ENCODE measurements at places on chromosomes 12 and 14.

- DNase-seq, result no peak
Observed at GRCh38 chr14:67485501-67486095, 2.9 kb downstream of the TMEM229B start.

GRCh38 chr14:58907803-58908202, 270.0 kb downstream of the DACT1 start:
- no peak for DNase-seq

DNA sequence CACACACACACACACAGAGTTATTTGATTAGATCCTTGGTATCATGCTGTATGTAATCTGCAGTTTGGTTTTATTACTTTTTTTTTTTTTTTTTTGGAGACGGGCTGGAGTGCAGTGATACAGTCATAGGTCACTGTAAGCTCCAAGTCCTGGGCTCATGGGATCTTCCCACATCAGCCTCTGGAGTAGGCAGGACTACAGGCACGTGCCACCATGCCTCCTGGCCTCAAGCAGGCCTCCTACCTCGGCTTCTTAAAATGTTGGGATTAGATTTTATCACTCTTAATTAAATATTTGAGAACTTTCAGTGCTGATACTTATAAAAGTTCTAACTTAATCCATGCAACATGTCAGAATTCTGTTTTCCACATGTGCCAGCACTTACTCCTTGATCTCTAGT, 31.3 kb upstream of the PSEN1 start:
- DNase-seq, result no peak

GRCh38 chr14:20617138-20618003, 24.1 kb downstream of the OR6S1 start:
- DNase-seq, result no peak

- no peak for DNase-seq
Observed at GRCh38 chr14:104372390-104373054, 207.0 kb upstream of the C14orf180 start.

- no peak for DNase-seq
Observed at GRCh38 chr14:101025696-101026095, 122.2 kb upstream of the RTL1 start.
